ENCODE measurements at places on chromosomes 5 and 9.

- DNase-seq = no peak
Measured at GRCh38 chr5:80141681-80142080, 106.5 kb downstream of the THBS4 start.

DNA sequence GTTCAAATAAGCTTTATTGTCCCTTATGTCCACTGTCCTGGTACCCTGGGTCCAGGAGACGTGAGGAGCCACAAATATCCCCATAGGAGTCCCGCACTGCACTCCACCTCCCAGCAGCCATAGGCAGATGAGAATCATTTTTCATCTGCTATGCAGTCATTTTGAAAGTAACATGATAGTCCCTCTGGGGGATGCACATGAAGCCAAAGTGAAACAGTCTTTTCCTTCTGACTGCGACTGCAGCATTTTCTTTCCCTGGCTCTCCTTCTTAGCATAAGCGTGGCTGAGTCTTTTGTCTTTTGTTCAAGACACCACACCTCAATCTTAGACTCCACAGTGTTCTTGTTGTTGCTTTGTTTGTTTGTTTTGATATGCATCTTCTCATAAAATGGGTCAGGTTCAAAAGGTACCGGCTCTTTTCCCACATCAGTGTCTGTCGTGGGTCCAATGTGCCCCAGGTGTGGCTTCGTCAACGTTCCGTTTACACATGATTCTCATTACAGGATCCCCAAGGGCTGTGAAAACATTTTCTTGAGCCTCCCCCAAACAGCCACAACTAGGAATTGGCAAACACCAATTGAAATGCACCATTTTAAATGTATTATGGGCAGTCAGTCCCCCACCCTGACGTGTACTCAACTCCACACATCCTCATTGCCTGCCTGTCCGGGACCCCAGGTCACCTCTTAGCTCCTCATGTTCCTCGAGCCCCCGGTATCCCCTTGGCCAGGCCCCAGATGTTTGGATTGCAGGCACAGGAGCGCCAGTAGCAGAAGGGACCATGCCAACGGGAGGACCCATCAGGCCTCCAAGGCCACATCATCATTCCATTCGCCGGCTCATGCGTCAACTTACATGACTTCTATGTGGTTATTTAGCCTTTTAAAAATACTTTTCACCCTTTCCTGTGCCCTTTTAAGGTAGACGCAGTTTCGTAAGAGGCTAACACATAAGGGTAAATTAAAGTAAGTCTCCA is 237.8 kb upstream of the DAPK1 start:
- DNase-seq = no peak

GRCh38 chr5:96962540-96962991 is 26.7 kb downstream of the LNPEP start:
- peak; percentile 36 for DNase-seq

GRCh38 chr5:50824109-50824508 is 157.7 kb downstream of the PARP8 start:
- DNase-seq = no peak

GRCh38 chr5:93161661-93162654 is 419.1 kb downstream of the NR2F1-AS1 start:
- DNase-seq = peak; percentile 5

DNA sequence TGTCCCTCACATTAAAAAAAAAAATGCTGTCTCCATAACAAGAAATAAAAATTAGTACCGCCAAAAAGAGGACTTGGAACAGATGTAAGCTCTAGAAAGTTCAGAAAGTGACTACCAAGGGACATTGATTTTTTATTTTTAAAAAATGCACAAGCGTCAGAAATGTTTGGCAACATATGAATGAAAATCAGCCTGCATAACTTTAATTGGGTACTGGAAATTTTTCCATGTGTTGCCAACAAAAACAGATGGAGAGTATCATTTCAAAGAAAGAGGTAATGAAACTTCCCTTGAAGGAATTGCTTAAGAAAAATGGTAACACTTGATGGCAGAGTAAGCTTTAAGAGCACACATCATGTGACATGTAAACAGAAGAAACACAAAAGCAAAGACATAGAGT is 47.2 kb downstream of the OR2K2 start:
- no peak for DNase-seq

DNA sequence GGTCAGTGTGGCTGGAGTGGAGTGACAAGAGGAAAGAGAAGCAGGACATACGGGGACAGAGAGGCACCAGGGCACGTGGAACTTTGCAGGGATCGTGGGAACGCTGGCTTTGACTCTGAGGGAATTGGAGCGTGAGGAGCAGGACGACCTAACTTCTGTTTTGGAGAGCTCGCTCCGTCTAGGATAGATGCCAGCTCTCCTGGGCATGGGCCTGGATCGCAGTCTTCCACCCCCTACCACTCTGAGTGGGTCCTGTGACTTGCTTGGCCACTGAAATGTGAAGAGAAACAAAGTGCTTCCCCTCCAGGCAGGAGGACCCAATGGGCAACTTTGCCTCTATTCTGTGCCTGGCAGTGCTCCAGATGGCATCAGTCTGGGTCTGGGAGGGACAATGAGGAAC is 8.7 kb upstream of the SH3PXD2B start:
- no peak for DNase-seq

DNA sequence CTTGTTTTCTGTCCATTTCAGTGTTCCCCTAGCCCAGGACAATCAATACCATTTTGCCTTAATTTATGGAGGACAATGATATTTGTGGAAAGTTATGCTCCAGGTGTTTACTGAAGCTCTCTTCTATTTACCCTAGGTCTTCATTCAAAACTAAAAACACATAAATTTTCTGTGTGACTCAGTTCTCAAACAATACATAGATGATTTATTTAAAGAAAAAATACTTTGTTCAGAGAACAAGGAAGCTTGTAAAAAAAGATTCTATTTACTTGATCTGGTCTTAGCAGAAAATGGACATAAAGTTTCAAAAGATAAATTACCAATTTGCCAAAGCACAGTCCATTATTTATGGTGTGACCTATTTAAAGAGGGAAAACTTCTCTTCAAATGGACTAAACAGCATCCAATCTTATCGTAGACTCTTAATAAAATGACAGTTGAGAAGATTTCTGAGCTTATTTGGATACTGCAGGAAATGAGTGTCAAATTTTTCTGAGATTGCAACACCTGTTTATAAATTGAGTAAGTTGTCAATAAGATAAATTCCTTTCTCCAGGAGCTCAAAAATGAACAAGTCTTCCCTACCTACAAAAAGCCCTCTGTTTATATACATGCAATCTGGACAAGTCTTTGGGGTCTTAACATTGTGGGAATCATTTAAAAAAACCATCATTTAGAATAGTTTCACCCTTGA is 627.2 kb downstream of the PSAT1 start:
- DNase-seq = no peak

GRCh38 chr5:105033637-105034400 is 1471.2 kb upstream of the NUDT12 start:
- no peak for DNase-seq

GRCh38 chr9:21399956-21400355 is 9.0 kb upstream of the IFNA8 start:
- DNase-seq = no peak

- peak; percentile 80 for DNase-seq
Measured at GRCh38 chr5:96816411-96816939, 8.7 kb upstream of the ERAP1 start.

- DNase-seq = no peak
Measured at GRCh38 chr5:3943859-3944258, 348.2 kb downstream of the IRX1 start.

DNA sequence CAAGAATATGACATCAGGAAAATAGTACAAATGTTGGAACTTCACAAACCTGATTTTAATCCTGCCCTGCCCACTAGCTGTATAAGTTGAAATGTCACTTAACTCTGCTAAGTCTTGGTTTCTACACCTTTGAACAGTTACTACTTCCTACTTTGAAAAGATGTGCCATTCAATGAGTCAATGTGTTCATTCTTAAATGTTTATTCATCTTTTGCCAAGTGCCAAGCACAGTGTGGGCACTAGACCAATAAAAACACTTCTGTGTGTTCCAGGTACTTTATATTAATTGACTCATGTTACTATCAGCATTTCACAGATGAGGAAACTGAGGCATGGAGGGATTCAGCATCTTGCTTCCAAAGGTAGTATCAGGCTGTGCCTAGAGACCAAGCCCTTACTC is 12.8 kb downstream of the PDCL start:
- DNase-seq = no peak

DNA sequence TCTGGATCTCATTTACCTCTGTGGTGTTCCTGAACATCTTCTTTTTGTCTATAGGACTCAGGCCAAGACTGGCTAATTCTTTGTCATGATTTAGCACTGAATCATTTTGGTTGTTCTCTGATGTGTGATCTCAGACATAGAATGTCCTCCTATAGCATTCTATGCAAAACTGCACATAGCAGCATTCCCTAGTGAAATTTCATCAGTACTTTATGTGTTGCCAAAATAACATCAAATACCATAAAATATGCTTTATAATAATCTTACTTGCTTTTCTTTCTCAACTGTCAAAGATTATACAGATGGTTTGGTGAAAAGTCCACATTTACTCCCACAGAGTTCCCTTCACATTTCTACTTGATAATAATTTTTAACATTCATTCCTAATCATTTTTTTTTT is 115.7 kb upstream of the MPDZ start:
- no peak for DNase-seq

DNA sequence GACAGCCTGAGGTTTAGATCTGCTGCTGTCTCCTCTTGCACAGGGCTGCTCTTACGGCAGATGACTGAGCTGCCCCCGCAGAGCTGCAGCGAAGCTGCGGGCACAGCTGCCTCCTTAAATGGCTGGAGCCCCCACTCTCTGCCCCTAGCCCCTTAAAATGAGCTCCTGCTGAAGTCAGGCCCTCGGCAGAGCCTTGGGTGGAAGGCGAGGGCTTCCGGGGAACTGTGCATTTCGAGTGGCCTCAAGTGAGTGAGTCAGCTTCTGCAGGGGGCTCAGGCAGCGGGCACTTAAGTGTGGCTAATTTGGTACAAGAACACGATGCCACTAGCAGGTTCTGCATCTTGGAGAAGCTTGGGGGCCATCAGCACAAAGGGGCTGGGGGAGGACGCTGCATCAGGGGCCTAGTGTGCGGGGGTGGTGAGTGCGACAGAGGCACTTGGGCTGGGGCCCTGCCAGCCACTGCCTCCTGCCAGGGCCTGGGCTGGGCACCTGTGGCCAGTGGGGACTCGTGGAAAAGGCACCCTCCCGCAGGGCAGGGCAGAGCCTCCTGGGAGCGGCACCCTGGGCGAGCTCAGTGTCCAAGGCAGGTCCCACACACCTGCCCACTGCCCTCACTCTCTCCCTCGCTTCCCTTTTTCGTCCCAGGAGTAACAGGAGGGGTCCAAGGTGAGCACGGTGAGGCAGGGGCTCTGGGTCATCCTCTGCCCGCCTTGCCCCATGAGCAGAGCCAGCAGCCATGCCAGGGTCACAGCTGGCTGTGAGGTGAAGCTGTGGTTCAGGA is 28.8 kb upstream of the RNU6ATAC start:
- DNase-seq = peak; percentile 97

GRCh38 chr9:122812736-122813135 is 12.8 kb downstream of the OR1K1 start:
- DNase-seq = no peak

DNA sequence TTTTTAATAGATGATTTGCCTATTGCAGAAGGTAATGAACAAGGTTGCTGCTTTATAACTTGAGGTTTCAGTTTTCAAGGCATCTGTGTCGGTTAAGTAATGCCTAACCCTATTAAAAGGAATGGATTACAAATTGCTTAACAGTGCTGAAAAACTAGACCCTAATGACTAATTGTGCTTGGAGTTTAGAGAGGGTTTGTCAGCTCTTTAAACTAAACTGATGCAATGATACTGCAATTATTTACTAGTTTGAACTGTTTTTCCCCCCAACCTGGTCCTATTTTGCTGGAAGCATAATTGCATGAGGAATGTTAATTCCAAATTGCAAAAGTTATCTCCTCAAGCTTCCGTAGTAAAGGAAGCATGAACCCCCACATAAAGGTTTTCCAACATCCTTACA is 39.3 kb upstream of the TLX3 start:
- no peak for DNase-seq

DNA sequence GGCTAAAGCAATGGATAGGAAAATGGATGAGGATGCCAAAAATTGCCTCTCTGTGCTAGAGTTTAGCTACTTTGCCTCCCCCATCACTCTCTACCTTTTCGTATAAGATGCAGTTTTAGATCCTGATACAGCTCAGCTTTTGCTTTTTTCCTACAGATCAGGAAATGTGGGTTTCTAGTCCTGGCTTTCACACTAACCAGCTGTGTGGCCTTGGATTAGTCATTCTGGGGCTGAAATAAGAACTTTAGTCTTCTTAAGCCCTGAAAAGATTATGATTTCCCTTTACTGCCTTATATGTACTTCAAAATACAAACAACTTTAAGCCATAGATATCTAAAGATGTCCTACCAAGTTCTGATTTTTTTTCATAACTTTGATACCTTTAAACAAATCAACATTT is 116.4 kb downstream of the BAAT start:
- no peak for DNase-seq

DNA sequence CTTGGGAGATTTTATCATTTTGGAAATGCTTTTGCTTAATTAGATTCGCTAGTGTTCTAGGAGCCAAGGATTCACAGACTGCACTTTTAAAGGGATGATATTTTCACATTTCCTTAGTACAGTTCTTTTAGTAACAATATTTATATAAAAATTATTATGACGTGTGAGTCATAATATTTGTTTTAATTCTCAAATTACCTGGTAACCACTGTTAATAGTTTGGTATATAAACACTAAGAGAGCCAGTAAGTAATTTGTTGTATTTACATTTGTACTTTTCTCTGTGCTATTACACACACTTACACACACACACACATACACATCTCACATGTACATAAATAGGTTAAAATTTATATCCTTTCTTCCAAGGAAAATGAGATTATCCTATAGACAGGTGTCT is 58.8 kb upstream of the RAD23B start:
- DNase-seq = no peak

DNA sequence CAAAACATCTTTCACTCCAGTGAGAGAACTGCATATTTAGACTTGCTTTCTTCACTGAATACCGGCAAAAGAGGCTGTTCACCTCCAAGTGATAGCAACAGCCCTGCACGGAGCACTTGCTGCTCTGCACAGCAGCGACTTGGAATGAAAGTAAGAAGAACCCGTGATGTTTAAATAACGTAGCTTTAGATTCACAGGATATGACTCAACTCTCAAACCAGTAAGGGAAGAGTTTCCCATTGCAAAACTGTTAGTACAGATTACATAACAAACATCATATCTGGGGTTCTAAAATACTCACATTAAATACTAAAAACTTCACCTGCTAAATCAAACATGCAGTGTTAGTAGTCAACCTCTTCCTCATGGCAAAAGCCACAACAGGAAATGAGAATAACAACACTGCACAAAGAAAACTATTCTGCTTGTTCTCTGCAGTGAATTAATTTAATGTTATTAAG is 203.4 kb downstream of the MCTP1 start:
- peak; percentile 94 for DNase-seq

- no peak for DNase-seq
Measured at GRCh38 chr5:73706963-73707362, 81.0 kb downstream of the ARHGEF28 start.

GRCh38 chr5:150407096-150407720 is 5.5 kb downstream of the CD74 start:
- DNase-seq = no peak

DNA sequence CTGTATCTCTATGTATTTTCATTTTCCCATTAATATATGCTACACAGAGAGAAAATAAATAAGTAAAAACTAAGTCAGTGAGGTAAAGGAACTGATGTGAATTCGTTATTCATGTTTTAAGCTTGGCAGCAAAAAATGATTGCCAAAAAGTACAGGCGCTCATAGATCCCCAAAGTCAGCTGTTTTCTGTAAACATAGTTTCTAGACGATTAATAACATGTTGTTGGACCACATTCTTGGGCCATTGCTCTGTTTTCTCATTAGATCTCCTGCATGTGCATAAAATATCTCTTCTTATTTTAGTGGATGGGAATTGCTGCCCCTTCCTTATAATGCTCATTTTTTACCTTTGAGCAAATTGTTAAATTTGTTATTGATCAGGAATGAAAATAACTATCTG is 215.2 kb downstream of the TLE1 start:
- no peak for DNase-seq
